ENCODE measurements at places on chromosomes 16 and 17. TPM values are rescaled to one million over a fixed set of nuclear protein-coding genes. Genes with fewer than 3 reads are reported as not detected.

DNA sequence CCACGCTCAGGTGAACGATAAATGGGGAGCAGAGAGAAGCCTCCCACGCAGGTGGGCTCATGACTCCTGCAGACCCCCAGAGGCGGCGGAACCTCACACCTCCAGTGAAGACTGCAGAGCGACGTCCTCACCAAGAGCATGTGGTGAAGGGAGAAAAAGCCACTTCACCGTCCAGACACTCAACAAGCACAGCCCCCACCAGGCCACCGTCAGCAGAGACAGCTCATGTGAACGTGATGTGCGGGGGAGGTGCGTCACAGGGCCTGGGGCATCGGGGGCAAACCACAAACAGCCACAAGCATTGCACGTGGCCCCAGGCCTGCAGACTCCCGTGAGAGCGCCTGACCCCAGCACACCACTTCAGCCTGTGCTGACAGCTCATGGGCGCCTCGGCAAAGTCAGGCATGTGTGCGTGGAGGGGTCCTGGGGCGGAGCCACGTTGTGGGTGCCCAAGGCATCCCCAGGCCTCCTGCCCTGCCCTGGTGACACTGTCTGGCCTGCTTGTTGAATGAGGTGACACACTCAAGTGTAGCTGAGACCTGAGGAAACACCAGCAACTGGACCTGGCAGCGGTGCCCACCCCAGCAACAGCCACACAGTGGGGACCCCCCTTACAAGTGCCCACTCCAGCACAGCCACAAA is 19.0 kb downstream of the LMF1 start:
- H3K27ac ChIP-seq: no peak overlapping the region
- H3K4me1 ChIP-seq: no peaks in the 10 kb centered on the region
- no peak overlapping the region for H3K4me3 ChIP-seq
- no peaks in the 10 kb centered on the region for H3K27me3 ChIP-seq
- no peaks in the 10 kb centered on the region for H3K36me3 ChIP-seq

C1QTNF1 gene
- 2.2 TPM for total RNA-seq

UBB gene
- 1,783 TPM for total RNA-seq

DNA sequence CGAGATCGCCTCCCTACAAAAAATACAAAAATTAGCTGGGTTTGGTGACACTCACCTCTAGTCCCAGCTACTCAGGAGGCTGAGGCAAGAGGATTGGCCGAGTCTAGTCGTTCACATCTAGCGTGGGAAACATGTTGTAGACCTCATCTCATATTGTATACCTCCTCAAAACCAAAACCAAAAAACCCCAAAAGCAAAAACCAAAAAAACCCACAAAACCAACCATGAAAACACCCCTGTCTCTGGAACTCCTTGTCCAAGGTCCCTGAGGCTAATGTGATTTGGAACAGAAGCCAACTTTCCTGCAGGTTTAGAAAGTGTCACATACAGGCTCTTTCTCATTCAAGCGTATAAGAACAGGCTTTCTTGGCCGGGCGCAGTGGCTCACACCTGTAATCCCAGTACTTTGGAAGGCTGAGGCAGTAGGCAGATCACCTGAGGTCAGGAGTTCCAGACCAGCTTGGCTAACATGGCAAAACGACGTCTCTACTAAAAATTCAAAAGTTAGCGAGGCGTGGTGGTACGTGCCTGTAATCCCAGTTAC is 29.0 kb downstream of the RAB11FIP3 start:
- no peak overlapping the region for H3K27ac ChIP-seq
- H3K4me3 ChIP-seq: no peak overlapping the region
- no peaks in the 10 kb centered on the region for H3K4me1 ChIP-seq
- no peak for DNase-seq

KRT15 gene
- total RNA-seq: 0.26 TPM

DPEP3 gene
- total RNA-seq: not detected

DNA sequence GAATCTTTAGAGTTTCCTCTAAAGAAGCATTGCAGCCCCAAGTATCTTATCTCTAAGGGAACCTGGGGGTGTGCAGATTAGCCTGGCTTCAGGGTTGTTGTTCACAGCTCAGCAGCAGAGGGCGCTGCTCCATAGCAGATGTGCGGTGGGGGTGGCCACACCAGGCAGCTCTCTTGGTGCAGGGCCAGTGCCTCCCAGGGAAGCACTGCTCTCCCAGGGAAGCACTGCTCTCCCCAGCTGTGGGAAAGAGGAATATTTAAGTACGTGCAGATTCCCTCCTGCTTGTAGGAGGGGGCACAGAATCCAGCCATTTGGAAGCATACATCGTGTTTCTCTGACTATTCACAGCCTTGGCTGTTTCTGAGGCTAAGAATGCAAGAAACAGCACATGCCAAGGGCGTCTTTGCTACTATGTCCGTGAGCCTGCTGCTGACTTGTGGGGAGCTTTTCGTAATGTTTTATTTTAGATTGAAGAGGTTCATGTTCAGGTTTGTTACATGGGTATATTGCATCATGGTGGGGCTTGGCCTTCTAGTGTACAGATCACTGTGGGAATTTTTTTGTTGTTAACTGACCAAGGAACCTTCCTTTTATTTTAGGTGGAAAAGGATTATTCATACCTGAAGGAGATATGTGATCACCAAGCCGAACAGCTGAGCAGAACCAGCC is 217.8 kb downstream of the SPECC1 start:
- H3K4me3 ChIP-seq: no peak overlapping the region
- peak; percentile 71 for DNase-seq
- H3K4me1 ChIP-seq: peaks cover 6% of the 10 kb centered on the region
- no peaks in the 10 kb centered on the region for H3K36me3 ChIP-seq
- no peak overlapping the region for H3K27ac ChIP-seq

GRCh38 chr16:79426663-79427062 is 173.9 kb downstream of the MAF start:
- no peaks in the 10 kb centered on the region for H3K4me1 ChIP-seq
- H3K27me3 ChIP-seq: peaks cover 2% of the 10 kb centered on the region
- H3K27ac ChIP-seq: no peak overlapping the region
- no peaks in the 10 kb centered on the region for H3K36me3 ChIP-seq

- no peaks in the 10 kb centered on the region for H3K27me3 ChIP-seq
- H3K4me3 ChIP-seq: no peak overlapping the region
- H3K27ac ChIP-seq: no peak overlapping the region
- H3K36me3 ChIP-seq: no peaks in the 10 kb centered on the region
Measured at GRCh38 chr16:140175-140857, 1.8 kb upstream of the NPRL3 start.

GRCh38 chr16:76278086-76278485 is 885 bp downstream of the CNTNAP4 start:
- H3K36me3 ChIP-seq: no peaks in the 10 kb centered on the region
- peaks cover 2% of the 10 kb centered on the region for H3K27me3 ChIP-seq
- H3K4me3 ChIP-seq: no peak overlapping the region
- no peak for DNase-seq
- no peaks in the 10 kb centered on the region for H3K4me1 ChIP-seq
- no peak overlapping the region for H3K27ac ChIP-seq

CDH1 gene
- 23.8 TPM for total RNA-seq

- H3K36me3 ChIP-seq: no peaks in the 10 kb centered on the region
- no peak for DNase-seq
- no peaks in the 10 kb centered on the region for H3K4me1 ChIP-seq
Measured at GRCh38 chr17:68559316-68559715, 41.9 kb downstream of the FAM20A start.

DNA sequence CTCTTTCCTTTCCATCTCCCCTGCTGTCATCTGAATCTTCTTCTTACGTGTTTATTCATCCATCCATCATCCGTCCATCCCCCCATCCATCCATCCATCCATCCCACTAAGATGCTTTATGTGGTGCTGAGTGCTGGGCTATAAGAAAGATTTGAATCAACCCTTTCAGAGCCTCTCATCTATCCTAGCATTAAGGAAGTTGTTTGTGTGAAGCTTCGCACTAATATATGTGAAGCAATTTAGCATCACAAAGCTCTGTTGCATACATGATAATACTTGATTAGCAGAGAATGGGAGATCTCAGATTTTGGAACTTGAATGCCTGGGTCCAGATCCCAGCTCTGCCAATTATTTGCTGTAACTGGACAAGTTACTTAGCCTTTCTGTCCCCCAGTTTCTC is 255.7 kb downstream of the SHISA9 start:
- H3K4me1 ChIP-seq: no peaks in the 10 kb centered on the region
- no peaks in the 10 kb centered on the region for H3K27me3 ChIP-seq

DNA sequence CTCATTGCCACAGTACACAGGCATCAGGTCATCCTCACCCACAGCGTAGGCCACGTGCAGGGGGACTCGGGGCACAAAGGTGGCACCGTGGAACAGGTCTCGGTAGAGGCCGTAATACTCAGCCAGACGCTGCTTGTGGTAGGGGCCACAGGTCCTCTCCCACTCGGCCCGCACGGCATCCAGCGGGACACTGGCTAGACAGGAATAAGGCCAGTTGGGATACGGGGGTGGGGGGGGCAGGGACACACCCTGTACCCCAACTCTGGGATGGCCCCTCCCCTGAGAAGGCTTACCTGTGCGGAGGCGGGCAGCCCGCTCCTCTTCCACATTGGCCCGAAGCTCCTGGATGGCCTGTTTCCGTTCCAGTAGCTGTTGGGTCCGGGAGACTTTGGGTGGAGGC is 3.0 kb downstream of the MRPL38 start:
- H3K27ac ChIP-seq: no peak overlapping the region
- DNase-seq: no peak
- no peaks in the 10 kb centered on the region for H3K27me3 ChIP-seq
- H3K4me1 ChIP-seq: peaks cover 8% of the 10 kb centered on the region

DNA sequence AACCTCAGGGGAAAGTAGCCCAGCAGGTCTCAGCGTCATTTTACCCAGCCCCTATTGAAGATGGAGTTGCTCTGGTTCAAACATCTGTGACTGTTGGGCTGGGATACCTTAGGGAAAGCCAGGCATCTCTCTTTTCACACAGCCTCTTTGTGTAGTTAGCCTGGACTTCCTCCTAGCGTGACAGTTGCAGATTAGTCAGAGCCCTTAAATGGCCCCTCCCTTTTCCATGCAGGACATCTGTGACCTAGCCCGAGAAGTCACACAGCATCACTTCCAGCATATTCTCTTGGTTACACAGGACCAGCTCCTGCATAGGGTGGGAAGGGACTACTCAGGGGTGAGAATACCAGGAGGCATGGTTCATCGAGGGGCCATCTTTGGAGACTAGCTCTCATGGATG is 375.0 kb upstream of the RBFOX1 start:
- no peaks in the 10 kb centered on the region for H3K4me1 ChIP-seq
- no peaks in the 10 kb centered on the region for H3K36me3 ChIP-seq
- no peak for DNase-seq
- H3K4me3 ChIP-seq: no peak overlapping the region
- H3K27ac ChIP-seq: no peak overlapping the region
- no peaks in the 10 kb centered on the region for H3K27me3 ChIP-seq

- no peak overlapping the region for H3K4me3 ChIP-seq
- H3K27me3 ChIP-seq: no peaks in the 10 kb centered on the region
- H3K36me3 ChIP-seq: peaks cover 39% of the 10 kb centered on the region
- DNase-seq: no peak
- H3K27ac ChIP-seq: no peak overlapping the region
Measured at GRCh38 chr16:56833243-56833970, 31.6 kb upstream of the SLC12A3 start.

DNA sequence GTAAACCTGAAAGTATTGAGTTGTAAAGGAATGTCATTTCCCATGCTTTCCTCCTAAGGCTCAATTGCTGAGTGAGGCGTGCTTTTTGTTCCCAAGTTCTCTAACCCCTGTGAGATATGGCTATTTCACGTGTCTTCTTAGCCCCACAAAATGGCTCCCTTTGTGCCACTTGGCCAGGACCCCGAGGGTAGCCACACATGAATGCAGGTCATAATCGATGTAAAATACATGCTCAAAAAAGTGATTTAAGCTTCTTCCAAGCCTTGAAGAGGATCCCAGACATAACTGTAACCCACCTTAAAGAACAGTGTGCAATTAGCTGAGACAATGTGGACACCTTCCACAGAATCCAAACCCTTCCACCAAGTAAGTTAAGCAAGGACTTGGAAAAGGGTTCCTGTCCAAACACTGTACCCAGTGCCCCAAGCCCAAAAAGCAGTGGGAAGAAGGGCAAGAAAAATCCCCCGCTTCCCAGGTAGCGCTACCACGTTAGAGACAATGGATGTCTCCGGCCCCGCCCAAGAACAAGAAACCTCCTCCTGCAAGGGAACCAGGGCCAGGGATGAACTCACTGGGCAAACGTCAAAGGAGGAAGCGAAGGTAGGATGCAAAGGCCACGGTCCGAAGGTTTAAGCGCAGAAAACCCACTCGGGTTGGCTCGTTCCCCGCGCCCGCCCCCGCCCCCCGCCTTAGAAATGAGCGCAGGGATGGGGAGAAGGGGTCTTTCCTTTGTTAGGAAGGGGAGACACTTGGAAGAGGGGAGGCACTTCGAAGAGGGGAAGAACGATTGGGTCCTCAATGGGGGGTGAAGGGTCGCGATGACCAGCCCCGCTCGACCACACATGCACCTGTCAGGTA is 1.2 kb downstream of the JPT1 start:
- peak overlapping the region; percentile 89 for H3K4me3 ChIP-seq
- H3K27me3 ChIP-seq: no peaks in the 10 kb centered on the region
- H3K27ac ChIP-seq: peak overlapping the region; percentile 77
- H3K36me3 ChIP-seq: peaks cover 5% of the 10 kb centered on the region

DNA sequence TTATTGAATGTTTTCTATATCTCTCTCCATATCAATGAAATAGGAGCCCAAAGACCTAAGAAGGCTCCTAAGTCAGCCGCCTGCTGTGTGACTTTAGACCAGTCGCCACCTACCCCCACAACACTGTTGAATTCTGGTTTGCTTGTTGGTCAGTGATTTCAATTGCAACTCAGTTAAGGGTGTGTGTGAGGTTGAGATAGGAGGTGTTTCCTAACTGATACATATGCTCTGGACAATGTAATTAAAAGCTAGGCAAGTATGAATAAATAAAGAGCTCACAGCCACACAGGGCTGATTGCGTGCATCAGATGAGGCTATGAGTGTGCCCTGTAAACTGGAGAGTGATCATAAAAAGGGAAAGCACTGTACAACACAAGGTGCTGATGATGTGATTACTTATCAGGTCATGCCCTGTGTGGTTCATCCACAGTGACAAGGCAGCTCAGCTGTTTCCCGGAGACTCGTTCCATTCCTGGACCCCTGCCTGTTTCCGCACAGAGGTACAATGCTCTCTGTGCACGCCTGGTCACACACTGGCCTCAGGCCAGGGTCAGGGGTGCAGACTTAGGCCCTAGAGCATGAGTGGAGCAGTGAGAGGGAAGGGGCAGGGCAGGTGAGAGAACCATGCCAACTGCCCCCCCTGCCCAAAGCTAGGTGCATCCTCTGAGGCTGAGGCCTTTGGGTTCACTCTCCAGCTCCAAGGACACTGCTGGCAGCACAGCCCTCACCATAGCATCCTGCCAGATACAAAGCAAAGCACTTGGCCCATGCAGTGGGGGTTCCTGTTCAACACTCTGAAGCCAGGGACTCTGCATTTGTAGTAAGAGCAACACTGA is 3.3 kb upstream of the KRT35 start:
- no peak for DNase-seq
- H3K4me3 ChIP-seq: no peak overlapping the region
- no peak overlapping the region for H3K27ac ChIP-seq
- peaks cover 3% of the 10 kb centered on the region for H3K27me3 ChIP-seq

- H3K4me3 ChIP-seq: no peak overlapping the region
- no peak overlapping the region for H3K27ac ChIP-seq
- no peaks in the 10 kb centered on the region for H3K36me3 ChIP-seq
- peak; percentile 33 for DNase-seq
- peaks cover 8% of the 10 kb centered on the region for H3K27me3 ChIP-seq
- H3K4me1 ChIP-seq: no peaks in the 10 kb centered on the region
Measured at GRCh38 chr16:57544124-57544653, 1.7 kb downstream of the ADGRG5 start.

CLCN7 gene
- total RNA-seq: 66.7 TPM

Data from astrocyte (in vitro differentiated cells and primary cell).